ENCODE measurements at places on chromosomes 11 and 22. TPM values are rescaled to one million over a fixed set of nuclear protein-coding genes. Genes with fewer than 3 reads are reported as not detected.

- no peak for DNase-seq
Observed at GRCh38 chr11:45423036-45423435, 136.9 kb upstream of the SYT13 start.

Gene WNT11
- 10.3 TPM for polyA plus RNA-seq

- no peak for DNase-seq
Observed at GRCh38 chr22:36684841-36685240, 18.7 kb downstream of the CACNG2 start.

DNA sequence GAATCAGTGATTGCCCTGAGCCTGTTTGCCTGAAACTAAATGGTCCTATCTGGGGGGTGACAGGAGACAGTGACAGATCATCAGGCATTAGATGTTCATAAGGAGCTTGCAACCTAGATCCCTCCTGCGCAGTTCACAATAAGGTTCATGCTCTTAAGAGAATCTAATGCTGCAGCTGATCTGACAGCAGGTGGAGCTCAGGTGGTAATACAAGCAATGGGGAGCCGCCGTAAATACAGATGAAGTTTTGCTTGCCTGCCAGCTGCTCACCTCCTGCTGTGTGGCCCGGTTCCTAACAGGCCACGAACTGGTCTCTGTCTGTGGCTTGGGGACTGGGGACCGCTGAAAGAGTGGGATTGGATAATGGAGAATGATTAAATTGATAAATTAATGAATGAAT lies 14.0 kb downstream of the NOX4 start:
- no peak for DNase-seq

Gene PTS
- 63.5 TPM for polyA plus RNA-seq

Gene RNF121
- polyA plus RNA-seq: 46.7 TPM

- DNase-seq: no peak
Observed at GRCh38 chr11:102791271-102792036, 6.5 kb downstream of the MMP1 start.

GRCh38 chr11:85960678-85961077 lies 105.5 kb downstream of the CCDC83 start:
- DNase-seq: no peak

- no peak for DNase-seq
Observed at GRCh38 chr11:11163236-11163635, 189.8 kb downstream of the CSNK2A3 start.

GRCh38 chr11:115418626-115419025 lies 85.6 kb downstream of the CADM1 start:
- no peak for DNase-seq

- DNase-seq: no peak
Observed at GRCh38 chr11:35292279-35292678, 127.1 kb downstream of the SLC1A2 start.

Gene PATE4
- 0.20 TPM for polyA plus RNA-seq

Gene PACSIN3
- 27.6 TPM for polyA plus RNA-seq

Gene MS4A13
- not detected for polyA plus RNA-seq

- DNase-seq: no peak
Observed at GRCh38 chr11:116694815-116695590, 77.8 kb downstream of the BUD13 start.

DNA sequence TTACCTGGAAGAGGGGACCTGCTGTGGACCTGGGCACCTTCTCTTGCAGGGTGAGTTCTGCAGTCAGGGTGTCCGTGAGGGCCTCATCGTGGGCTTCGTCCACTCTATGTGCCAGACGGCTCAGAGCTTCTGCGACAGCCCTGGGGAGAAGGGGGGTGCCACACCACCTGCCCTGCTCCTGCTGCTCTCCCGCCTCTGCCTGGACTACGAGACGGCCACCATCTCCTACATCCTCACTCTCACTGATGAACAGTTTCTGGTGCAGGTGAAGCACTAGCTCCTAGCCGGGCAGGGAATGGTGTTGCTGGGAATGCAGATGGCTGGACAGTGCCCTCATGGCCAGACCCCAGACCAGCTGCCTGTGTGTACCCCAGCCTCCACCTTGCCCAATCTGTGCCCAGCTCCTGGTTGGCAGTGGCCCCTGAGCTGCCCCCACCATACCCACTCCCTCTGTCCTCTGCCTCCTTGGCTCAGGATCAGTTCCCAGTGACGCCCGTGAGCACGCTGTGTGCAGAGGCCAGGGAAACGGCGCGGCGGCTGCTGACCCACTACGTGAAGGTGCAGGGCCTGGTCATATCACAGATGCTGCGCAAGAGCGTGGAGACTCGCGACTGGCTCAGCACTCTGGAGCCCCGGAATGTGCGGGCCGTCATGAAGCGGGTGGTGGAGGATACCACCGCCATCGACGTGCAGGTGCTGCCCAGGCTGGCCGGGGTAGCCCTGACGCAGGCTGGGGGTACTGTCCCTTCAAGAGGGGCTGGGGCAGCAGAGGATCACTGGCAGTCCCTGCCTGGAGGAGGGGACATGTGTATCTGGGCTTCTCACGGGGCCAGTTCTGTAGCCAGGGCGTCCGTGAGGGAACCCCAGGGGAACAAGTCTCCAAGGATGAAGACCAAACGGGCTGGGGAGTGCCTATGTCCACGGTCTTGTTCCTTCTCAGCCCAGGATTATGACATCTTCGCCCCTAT lies 2.2 kb upstream of the TM7SF2 start:
- no peak for DNase-seq

Gene DNAJB13
- 3.7 TPM for polyA plus RNA-seq

DNA sequence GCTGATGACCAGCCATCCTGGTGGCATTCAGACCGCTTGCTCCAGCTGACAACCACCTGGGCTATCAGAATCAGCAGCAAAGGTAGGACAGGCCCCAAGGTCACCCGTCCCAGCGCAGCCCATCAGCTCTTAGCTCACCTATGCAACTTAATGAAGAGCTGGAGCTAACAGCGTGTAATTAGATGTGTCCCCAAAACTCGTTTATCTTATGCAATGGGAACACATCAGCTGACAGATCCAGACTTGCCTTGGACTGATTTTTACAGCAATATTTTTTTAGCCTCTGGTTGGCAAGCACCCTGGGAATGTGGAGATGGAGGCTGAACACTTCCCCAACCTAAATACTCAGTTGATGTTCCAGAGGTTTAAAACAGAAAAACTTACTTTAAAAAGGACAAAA lies 76.0 kb downstream of the PACSIN2 start:
- no peak for DNase-seq

Gene OPCML
- polyA plus RNA-seq: 13.9 TPM

GRCh38 chr11:119372260-119373058 lies 9.0 kb downstream of the USP2 start:
- DNase-seq: no peak

Gene PACS1
- 61.5 TPM for polyA plus RNA-seq

Gene DGCR6
- 6.6 TPM for polyA plus RNA-seq

GRCh38 chr11:79087961-79088318 lies 352.9 kb downstream of the TENM4 start:
- peak; percentile 59 for DNase-seq

Gene OR6A2
- 0.07 TPM for polyA plus RNA-seq

Gene SYT8
- 0.18 TPM for polyA plus RNA-seq

Gene TUB
- 27.2 TPM for polyA plus RNA-seq

DNA sequence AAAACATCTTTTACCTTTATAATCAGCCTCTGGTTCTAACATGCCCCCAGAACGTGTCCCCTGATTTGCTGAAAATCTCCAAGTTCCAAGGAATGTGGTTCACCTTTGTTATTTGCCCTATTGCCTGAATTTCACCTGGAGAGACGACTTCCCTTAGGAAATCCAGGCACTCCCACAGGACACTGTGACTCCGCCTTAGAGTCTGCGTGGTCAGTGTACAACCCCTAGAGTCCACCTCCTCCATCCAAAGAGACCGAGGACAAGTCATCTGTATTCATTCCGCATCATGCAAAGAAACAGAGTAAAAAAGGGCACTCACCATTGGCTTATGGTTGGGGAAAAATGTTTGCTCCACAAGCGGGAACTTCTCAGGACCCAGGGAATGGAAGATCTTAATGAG lies 63.1 kb downstream of the TIMP3 start:
- DNase-seq: no peak

- DNase-seq: peak; percentile 26
Observed at GRCh38 chr11:124801014-124801413, 808 bp upstream of the MSANTD2 start.

- DNase-seq: no peak
Observed at GRCh38 chr11:61811831-61812230, 5.0 kb downstream of the FADS1 start.

DNA sequence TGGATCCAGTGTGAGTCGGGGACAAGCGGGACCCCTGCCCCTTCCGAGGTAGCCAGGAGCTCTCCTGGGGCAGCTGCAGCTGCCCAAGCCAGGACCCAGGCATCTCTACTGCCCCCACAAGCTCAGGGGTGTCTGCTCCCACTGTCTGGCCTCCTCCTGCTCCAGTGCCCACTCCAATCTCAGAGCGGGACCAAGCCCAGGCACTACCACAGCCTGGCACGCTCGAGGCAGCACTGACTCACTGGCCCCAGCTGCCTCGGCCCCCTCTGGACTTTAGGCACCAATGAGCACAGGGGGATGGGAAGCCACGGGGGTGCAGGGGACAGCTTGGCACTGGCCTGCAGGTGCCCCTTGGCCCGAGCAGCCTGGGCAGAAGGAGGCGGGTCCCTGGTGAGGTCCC lies 8.2 kb downstream of the IL2RB start:
- DNase-seq: no peak

Gene CSNK2A3
- 1.9 TPM for polyA plus RNA-seq

Gene OR8A1
- polyA plus RNA-seq: 0.05 TPM

- no peak for DNase-seq
Observed at GRCh38 chr22:29231971-29232959, 26.6 kb downstream of the EMID1 start.

- DNase-seq: no peak
Observed at GRCh38 chr22:26753125-26753862, 95.9 kb downstream of the MIAT start.

- DNase-seq: no peak
Observed at GRCh38 chr22:38949889-38950405, 7.5 kb upstream of the APOBEC3A start.

DNA sequence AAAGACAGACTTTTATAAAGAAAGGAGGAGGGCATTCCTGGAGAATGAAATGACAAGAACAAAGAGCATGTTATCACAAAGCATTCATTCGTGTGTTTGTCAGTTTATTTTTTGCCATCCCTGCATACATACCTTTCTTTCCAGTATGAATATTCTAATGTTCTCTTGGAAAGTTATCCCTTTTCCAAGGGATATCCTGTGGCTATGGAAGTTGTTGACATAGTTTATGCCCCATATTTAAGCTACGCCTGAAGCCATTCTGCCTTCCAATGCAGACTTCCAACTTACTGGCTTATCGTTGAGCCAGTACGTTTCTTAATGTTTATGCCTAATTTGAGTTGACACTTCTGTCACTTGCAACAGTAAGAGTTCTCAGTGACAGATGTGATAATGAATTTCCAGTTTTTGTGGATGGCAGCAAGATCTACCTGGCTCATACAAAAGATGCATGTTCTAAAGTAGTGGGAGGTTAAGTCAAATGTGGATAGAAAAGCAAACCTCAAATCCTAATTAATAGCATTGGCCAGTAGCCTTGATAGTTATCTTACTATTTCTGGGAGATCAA lies 133.3 kb upstream of the ANO3 start:
- no peak for DNase-seq

Gene ANO5
- 6.5 TPM for polyA plus RNA-seq

DNA sequence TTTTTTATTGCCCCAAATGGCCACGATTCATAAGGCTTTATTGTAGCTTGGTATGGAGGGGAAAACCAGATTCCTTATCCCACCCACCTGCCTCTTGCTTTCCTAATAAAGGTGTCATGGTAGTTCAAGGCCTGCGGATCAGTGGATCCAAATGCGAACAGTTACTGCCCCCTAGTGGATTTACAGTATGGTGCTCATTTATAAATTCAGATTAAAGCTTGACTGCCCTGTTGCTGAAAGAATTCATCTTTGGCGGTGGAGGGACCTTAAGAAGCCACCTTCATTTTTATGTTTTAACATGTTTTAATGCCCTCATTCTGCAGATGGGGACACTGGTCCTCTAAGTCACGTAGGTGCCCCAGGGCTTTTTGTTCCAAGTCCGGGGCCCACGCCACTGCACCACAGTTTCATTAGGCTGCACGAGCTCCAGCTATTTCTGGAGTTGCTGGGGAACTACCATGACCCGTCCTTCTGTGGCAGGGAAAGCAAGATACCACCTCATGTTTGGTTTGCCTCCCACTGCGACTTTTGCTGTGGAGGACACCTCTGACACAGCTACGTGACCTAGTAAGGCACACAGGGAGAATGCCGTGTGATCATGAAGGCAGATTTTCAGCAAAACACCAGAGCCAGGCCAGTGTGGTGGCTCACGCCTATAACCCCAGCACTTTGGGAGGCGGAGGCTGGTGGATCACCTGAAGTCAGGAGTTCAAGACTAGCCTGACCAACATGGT lies 15.6 kb upstream of the INCENP start:
- DNase-seq: peak; percentile 69

Gene CD6
- polyA plus RNA-seq: 1.5 TPM

DNA sequence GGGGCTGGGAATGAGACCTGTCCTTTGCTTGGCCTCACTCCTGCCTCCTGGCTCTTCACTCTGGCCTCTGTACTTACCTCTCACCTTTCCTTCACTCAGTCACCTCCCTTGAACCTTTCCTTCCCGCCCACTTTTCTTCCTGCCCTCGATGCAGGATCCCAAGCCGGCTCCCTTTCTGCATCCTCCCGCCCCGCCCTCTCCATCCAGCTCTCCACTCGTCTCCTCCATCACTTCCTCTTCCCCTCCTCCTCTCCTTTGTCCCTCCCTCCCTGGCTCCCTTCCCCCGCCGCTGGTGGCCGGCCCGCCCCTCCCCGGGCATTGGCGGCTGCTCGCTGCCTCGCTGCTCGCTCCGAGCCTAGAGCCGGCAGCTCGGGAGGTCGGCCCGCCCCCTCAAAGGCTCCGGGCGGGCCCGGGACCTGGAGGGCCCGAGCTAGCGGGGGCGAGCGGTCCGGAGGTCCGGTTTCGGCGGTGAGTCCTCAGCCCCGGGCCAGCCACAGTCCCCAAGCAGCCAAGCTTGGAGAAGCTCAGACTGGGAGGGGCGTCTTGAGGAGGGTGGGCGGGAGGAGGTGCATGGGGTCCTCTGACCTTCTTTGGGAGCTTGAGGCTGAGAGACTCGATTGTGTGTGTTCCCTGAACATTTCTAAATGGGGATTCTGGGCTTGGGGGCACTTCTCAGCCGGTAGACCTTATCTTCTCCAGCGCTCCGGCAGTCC lies 13.8 kb downstream of the PHLDB1 start:
- peak; percentile 87 for DNase-seq

- DNase-seq: no peak
Observed at GRCh38 chr11:35099278-35100012, 39.5 kb upstream of the CD44 start.
